Pulmonary artery endothelial cell (primary cell): ENCODE measurements at places on chromosomes 3 and 15. TPM values are rescaled to one million over a fixed set of nuclear protein-coding genes. Genes with fewer than 3 reads are reported as not detected.
A peak's percentile ranks its signal among the peaks of the same experiment; 100 is the strongest.

RLBP1 gene
- not detected in 2 replicates for total RNA-seq

CHRD gene
- total RNA-seq: 0.11 and 0.20 TPM in 2 replicates

CNTN3 gene
- total RNA-seq: 1.8 and 3.7 TPM in 2 replicates

SPINK8 gene
- not detected in 2 replicates for total RNA-seq

PRTG gene
- 0.92 and 1.3 TPM in 2 replicates for total RNA-seq

GRCh38 chr3:71304684-71305083 is 278.8 kb downstream of the FOXP1 start:
- no peak for DNase-seq

GRCh38 chr3:196645897-196646665 is 6.6 kb downstream of the NRROS start:
- DNase-seq: no peak

DNA sequence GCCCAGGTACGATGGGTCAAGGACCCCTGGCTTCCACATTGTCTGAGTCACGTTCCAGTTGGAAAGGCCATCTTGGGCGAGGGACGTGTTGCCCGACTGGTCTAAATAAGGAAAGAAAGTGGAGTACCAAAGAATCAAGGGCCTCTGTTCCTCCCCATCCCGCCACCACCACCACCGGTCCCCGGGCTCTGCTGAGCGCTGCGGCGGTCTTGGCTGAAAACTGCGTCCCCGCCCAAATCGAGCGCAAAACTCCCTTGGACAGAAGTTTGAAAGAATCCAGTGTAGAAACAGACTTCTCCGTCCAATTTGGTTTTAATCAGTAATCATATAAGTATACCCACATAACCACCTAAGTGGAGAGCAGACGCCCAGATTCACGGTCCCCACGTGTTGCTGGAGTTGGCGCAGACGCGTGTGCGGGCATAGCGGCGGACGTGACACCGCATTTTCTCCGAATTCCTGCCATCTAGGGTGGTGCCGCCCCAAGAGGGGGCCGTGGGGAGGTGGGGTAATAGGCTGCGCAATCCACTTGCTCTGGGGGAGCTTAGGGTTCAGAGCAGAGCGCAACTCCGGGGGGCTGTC is 243.8 kb upstream of the TOPAZ1 start:
- DNase-seq: no peak

- DNase-seq: no peak
Observed at GRCh38 chr3:148128136-148128535, 569.6 kb upstream of the AGTR1 start.

DNA sequence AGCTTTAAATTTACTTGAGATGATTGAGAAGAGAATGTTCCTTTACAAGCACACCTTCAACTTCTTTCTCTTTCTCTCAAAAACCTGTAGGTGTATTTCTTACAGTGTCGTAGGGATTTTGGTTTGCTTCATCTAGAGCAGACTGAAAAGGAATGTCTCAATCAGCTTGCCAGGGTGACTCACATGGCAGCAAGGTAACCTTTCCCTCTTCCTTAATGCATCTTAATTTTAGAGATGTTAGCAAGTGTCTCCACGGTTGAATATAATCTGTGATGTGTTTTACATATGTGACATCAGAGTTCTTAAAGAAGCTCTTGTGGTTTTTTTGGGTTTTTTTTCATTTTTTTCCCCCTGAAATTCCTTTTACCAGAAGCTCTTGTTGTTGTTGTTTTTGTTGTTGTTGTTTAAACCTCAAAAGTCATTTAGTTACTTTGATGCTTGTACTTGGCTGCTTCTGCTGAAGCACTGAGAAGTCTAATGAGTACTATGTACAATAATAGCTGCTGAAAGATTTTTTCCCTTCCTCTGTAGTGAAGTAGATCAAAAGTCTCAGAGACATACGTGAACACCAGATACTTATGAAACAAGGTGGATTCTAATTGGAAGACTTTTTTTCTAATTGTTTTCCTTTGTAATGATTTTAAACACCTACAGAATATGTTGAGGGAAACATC is 83.1 kb downstream of the RETNLB start:
- no peak for DNase-seq

- DNase-seq: no peak
Observed at GRCh38 chr3:58151637-58152036, 59.1 kb downstream of the DNASE1L3 start.

DNA sequence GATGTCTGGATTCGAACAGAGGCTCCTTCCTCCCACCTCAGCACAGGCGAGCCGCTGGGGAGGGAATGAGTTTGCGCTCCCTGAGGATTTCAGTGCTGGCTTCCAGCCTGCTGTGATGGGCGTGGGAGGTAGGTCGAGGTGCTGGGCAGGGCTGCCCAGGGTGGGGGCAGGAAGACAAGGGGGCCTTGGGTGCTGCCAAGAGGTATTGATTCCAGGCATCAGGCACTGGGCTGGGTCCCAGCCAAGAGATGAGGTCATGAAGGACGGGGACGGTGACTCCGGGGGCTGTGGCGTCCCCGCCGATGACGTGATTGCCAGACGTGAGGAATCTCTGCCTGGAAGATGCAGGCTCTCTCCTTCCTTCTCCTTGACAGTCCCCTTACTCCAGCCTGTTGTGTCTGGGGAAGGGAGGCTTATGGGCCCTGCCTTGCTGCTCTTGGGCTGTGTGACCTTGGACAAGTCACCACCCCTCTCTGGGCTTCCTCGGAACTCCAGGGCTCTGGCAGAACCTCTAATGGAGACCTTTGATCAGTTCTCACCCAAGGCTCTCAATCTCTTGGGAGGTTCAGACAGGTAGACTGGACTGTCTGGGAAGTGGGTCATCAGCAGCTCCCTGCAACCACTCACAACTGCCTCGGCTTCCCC is 116.8 kb downstream of the FBLN2 start:
- no peak for DNase-seq

- DNase-seq: no peak
Observed at GRCh38 chr3:172124271-172124670, 84.9 kb downstream of the FNDC3B start.

GRCh38 chr15:52683580-52683979 is 4.4 kb upstream of the ATOSA start:
- DNase-seq: no peak

- no peak for DNase-seq
Observed at GRCh38 chr3:182904164-182904563, 76.2 kb downstream of the DCUN1D1 start.

- no peak for DNase-seq
Observed at GRCh38 chr15:85745023-85745422, 49.7 kb downstream of the KLHL25 start.

DNA sequence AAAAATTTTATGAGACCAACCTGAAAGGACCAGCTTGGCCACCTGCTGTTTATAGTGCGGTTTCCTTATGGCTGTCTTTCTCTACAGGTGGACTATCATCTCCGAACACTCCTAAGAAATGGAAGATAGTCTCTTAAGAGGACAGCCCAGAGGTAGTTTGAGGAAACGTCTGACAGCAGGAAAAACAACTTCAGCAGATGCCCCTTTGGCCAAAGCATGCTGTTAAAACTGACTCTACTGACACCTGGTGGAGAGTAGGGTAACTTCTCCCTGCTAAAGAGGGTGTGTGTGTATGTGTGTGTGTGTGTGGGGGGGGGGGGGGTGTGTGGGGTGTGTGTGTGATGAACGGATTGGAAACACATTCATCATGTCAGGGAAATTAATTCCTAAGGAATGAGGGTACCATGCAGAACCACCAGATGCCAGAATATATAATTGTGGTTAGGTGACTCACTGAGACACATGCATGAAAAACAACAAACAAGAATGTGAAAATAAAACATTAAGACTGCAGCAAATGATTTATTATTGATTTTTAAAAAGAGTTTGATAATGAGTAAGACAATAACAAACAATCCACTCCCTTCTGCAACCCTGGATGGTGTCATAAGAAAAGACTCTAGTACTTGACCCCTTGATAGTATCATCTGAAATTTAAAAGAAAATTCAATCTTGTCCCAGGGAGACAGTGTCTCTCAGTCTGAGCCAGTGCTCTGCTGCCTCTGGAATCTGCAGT is 256.5 kb downstream of the THRB start:
- DNase-seq: peak; percentile 55

- DNase-seq: no peak
Observed at GRCh38 chr3:153855772-153856171, 265.4 kb upstream of the ARHGEF26 start.

- DNase-seq: no peak
Observed at GRCh38 chr15:75732809-75733451, 20.3 kb upstream of the CSPG4 start.

DNA sequence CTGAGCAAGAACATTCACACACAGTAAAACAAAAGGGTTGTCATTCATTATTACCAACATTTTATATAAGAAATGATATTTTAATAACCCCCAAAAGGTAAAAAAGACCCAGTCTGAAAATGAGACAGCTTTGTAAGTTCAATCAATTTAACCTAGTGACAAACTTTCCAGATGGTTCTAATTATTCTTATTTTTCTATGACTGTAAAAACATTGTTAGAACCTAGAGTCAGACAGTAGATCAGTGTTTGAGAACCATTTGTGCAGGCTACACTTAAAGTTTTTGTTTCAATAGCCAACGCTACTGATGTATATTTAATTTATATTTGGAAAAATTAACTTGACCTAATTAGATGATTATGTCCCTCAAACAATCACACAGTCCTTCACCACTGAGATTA is 708.4 kb upstream of the CBLB start:
- DNase-seq: no peak
